CD4-positive, alpha-beta T cell treated with Interleukin-17A for 1 hour (primary cell): ENCODE measurements at places on chromosomes 7 and 10.

DNA sequence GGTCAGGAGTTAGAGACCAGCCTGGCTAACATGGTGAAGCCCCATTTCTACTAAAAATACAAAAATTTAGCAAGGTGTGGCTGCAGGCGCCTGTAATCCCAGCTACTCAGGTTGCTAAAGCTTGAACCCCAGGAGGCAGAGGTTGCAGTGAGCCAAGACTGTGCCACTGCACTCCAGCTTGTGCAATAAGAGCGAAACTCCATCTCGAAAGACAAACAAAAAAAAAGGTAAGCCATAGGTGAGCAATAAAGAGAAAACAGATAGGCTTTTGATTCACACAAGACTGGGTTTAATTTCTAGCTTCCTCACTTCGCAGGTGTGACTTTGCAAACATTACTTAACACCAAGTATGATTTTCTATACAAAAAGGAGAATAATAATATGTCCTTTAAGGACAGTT is 72.3 kb upstream of the ACBD5 start:
- no peak for DNase-seq

- no peak for DNase-seq
Measured at GRCh38 chr7:117186218-117187010, 136.4 kb downstream of the WNT2 start.

- DNase-seq: no peak
Measured at GRCh38 chr7:67462781-67463191, 466.2 kb downstream of the TYW1 start.

GRCh38 chr7:43372676-43373355 is 210.1 kb upstream of the STK17A start:
- DNase-seq: no peak

DNA sequence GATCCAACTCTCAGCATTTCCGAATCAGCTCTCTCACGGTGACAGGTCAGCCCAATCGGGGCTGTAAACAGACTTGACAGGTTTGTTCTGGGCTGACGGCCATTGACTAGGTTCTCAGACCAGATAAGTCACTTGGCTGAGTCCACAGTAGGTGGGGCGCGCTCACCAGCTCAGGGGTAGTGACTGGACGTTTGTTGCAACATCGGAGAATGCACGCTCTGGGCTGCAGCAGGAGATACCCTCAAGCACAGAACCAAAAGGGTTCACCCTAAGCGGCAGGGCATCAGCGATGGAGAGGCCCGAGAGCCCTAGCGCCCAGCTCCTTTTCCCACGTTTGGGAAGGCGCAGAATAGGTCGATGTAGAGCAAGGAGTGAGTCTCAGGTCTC is 1.8 kb downstream of the KLLN start:
- no peak for DNase-seq
